Neural progenitor cell (in vitro differentiated cells): ENCODE measurements at places on chromosomes 1 and 21.

- no peak for DNase-seq
These were observed 8.5 kb downstream of the GPR3 start for GRCh38 chr1:27400963-27401341.

DNA sequence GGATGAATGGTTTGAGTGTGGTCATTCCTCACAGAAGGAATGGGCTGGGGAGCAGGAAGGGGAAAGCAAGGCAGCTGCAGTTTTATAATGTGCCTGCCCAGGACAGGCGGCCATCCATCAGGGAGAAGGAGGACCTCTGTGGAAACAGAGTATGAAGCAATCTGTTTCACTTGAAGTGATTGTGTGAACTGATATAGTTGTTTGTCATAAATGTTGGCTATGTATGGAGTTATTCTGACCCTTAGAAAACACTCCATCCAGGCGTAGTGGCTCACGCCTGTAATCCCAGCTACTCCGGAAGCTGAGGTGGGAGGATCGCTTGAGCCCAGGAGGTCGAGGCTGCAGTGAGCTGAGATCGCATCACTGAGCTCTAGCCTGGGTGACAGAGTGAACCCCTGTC, 46.5 kb downstream of the NENF start:
- no peak for DNase-seq

DNA sequence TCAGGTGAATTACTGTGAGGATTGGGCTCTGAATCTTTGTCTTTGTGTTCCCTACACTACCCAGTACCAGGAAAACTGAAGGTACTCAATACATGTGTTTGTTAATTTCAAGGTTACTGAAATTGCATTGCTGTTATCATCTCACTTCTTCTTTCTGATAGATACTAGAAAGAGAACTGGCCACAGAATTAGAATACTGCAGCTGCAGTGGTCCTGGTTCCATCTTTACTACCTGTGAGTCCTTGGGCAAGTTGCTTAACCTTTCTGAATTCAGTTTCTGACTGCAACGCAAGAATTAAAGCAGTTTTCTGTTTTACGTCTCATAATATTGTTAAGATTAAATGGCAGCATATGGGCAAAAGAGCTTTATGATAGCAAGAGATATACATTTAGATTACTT, 263.5 kb downstream of the LMO4 start:
- DNase-seq = no peak

DNA sequence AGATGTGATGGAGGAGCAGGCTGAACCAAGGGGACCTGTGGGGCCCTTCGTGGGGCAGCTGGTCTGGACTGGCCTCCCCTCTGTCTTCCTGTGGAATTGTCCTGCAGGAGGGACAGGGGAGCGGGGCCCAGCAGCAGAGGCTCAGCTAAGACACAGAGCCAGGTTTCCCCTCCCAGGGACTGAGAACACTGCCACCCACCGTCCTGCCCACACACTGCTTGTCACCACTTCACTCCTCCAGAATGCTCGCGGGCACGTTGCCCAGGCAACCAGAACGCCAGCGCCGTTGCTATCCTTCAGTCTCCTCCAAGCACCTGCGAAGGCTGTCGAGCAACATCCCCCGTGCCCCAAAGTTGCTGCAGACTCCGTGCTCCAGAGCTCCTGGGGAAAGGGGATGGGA, 46.4 kb downstream of the AJAP1 start:
- DNase-seq = peak; percentile 46

DNA sequence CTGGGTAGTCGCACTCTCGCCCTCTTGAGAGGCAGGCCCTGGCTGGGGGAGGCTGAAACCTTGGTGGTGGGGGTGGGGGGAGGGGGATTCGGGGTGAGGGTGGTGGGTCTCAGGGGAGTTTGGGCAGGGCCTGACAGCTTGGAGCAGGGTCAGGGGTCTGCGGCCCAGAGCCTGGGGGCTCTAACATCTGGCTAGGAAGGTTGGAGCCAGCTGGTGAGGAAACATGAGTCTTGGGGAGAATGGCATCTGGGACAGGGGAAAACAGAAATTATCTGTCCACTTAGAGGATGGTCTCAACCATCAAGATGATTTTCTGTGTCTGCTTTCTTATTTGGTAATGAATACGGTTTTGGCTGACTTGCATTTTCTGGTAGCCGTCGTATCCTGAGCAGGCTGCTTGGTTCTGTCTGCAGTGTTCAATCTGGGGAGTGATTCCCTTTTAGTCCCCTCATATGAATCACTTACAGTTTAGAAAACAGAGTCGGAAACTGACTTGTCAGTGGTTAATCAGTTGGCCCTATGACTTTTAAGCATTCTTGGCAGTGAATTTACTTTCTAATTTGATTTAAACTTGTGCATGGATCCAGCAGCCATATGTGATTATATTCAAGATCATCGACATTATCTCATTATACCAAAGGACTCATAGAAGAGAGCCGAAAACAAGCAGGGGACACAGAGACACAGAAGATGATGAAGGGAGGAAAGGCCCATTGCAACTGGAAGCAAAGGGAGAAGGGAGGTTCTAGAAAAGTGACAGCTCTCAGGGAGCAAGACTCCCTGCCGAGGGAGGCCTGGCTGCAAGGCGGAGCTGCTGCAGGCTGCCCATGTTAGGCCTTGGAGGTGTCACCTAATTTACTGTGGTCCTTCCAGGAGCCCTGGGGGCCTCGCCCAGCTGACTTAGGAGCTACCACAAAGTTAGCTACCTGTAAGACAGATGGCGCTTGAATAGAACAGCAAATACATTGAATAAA, 237.6 kb downstream of the SDCCAG8 start:
- no peak for DNase-seq

DNA sequence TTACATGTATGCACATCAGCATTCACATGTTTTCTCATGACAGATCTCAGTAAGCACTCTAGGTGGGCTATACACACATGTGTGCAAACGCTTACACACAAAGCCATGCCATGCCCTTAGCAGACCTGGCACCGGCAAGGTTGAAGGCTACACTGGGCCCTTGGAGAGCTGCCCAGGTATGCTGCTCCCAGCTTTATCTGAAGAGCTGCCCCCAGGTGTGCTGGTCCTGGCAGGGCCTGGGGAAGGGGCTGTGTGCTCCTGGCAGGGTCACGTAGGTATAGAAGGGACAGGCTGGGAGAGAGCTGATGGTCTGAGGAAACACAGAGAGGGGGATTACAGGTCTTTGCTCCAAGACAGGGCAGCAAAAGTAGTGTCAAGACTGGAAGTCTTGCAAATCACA, 146.7 kb upstream of the VANGL1 start:
- DNase-seq = no peak
